ENCODE measurements at places on chromosomes 3 and 15. TPM values are rescaled to one million over a fixed set of nuclear protein-coding genes. Genes with fewer than 3 reads are reported as not detected.

GRCh38 chr3:172323894-172324610, 124.2 kb downstream of the GHSR start:
- no peak for DNase-seq

The CELF6 gene
- polyA plus RNA-seq, result 0.16 TPM

The SERPINI2 gene
- polyA plus RNA-seq, result not detected

GRCh38 chr15:101542306-101543025, 53.0 kb upstream of the PCSK6 start:
- no peak for DNase-seq

The MYRIP gene
- 0.15 TPM for polyA plus RNA-seq

The GOLGA6B gene
- polyA plus RNA-seq, result not detected

GRCh38 chr15:26879706-26880105, 12.8 kb downstream of the GABRA5 start:
- DNase-seq, result no peak

The UQCRC1 gene
- polyA plus RNA-seq, result 426 TPM

- DNase-seq, result no peak
Measured at GRCh38 chr3:127959873-127960272, 44.8 kb downstream of the KBTBD12 start.

GRCh38 chr15:90579213-90579612, 49.5 kb downstream of the CRTC3 start:
- DNase-seq, result no peak

GRCh38 chr3:194854659-194855390, 169.1 kb downstream of the FAM43A start:
- no peak for DNase-seq

- DNase-seq, result no peak
Measured at GRCh38 chr15:35994876-35995275, 448.9 kb upstream of the DPH6 start.

DNA sequence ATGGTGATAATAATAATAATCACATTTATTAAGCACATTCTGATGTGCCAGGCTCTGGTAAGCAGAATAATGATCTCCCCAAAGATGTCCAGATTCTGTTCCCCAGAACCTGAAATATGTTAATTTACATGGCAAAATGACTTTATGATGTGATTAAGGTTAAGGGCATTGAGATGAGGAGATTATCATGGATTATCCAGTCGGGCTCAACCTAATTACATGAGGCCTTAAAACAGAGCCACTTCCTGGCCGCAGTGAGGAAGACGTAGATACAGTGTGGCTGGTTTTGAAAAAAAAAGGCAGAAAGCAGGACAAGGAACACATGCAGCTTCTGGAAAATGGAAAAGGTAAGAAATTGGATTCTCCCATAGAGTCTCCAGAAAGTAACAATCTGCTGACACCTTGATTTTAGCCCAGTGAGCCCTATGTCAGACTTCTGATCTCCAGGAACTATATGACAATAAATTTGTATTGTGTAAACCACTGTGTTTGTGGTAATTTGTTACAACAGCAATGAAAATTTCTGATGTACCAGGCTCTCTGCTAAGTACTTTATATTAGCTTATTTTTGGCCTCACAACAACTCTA, 126.7 kb downstream of the ALCAM start:
- no peak for DNase-seq

GRCh38 chr15:58214591-58215340, 76.6 kb downstream of the AQP9 start:
- DNase-seq, result no peak

The BTLA gene
- not detected for polyA plus RNA-seq

The LSAMP gene
- polyA plus RNA-seq, result 2.7 TPM

The ROPN1 gene
- not detected for polyA plus RNA-seq

The SLC24A5 gene
- not detected for polyA plus RNA-seq

The ADGRG7 gene
- not detected for polyA plus RNA-seq

DNA sequence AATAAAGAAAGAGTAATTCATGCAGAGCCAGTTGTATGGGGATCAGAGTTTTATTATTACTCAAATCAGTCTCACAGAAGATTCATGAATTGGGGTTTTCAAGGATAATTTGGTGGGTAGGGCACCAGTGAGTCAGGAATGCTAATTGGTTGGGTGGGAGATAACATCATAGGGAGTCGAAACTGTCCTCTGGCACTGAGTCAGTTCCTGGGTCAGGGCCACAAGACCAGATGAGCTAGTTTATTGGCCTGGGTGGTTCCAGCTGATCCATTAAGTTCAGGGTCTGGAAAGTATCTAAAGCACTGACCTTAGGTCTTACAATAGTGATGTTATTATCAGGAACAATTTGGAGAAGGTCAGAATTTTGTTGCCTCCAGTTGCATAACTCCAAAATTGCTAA, 998.6 kb upstream of the EPHA6 start:
- no peak for DNase-seq

DNA sequence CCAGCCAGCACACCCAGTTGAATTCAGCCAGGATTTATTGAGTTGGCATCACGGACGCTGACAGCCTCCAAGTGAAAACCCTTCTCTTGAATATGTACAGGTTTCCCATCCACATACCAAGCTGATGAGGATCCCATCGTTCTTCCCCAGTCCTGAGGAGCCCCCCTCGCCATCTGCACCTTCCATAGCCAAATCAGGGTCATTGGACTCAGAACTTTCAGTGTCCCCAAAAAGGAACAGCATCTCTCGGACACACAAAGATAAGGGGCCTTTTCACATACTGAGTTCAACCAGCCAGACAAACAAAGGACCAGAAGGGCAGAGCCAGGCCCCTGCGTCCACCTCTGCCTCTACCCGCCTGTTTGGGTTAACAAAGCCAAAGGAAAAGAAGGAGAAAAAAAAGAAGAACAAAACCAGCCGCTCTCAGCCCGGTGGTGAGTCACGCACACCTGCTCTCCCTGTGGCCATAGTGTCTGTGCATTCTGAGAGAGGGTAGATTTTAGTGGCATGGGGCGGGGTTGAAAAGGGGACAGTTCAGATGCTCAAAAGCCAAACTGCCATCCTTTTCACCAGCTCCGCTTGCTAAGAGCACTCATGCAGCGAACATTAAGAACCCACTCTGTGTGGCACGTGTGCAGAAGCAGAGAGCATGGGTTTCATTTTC, 51.2 kb downstream of the KLHL25 start:
- DNase-seq, result no peak

DNA sequence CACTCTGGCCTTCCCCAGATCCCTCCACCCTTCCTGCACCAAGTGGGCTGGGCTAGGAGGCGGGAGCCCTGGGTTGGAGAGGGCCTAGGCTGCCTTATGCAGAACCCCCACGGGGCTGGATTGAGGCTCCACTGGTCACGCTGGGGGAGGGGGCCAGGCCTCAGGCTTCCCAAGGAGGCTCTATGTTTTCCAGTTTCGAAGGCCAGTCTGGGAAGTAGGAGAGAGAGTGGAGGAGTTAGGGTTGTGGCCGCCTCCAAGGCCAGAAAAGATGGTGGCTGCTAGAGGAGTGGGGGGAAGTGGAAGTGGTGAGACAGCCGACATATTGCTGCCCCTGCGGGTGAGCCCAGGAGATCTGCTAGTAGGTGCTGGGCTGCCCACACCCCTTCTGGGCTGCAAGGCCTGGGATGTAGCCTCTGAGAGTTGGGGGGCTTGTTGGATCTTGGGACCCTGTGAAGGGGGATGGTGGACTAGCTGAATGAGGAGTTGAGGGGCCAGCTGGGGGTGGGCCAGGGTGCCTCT, 1.2 kb downstream of the GNAI2 start:
- no peak for DNase-seq

GRCh38 chr3:81459733-81460132, 301.7 kb downstream of the GBE1 start:
- no peak for DNase-seq

DNA sequence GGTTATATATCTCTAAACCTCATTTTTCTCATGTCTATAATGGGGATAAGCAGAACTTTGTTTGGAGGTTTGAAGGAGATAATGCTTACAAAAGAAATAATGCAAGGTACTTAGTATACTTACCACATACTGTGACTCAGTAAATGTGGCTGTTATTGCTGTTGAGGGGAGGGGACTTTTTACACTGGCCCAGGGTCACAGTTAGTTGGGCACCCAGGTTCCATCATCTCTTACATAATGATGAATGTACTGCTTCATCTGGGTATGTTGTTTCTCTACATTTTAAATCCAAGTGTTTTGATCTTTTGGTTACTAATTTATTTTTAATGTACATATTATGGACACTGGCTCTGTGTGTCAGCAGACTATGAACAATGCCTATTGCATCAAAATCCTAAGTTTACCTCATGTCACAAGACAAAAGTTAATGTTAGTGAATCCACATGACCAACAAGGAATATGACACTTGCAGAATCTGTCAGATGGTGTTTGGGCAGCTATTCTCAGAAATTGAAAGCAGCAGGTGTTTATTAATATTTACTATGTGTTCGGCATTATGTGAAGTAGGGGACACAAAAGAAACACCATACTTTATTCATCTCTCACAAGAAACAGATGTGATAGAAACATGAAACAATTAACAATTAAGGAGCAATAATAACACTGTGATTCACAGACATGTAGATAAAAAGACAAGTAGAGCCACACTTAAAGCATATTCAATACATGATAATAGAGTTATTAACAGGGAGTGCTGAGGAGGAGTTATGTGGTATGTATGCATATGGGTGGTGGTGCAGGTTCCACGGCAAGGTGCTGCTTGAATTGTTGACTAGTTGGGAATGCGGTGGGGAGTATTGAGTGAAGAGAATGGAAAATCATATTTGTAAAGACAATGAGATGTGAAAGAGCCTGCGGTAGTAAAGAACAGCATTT, 109.7 kb downstream of the GALK2 start:
- no peak for DNase-seq

DNA sequence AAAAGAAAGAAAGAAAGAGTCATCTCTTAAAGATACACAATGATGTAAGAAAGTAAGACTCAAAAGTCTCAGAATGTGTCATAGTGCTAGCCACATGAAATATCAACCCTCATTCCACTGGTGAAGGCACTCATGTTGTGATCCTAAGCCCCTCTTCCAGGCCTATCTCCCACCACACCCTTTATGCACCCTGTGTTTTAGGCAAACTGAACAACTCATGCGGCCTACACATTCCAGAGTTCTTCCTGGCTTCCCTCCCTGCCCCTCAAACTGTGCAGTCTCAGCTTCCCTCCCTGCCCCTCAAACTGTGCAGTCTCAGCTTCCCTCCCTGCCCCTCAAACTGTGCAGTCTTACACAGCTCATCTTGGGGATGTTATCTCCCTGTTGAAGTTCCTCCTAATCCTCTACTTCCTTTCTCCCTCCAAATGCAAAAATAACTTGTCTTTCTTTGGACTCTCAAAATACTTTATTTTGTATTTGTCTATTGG, 69.0 kb upstream of the FNDC3B start:
- no peak for DNase-seq

DNA sequence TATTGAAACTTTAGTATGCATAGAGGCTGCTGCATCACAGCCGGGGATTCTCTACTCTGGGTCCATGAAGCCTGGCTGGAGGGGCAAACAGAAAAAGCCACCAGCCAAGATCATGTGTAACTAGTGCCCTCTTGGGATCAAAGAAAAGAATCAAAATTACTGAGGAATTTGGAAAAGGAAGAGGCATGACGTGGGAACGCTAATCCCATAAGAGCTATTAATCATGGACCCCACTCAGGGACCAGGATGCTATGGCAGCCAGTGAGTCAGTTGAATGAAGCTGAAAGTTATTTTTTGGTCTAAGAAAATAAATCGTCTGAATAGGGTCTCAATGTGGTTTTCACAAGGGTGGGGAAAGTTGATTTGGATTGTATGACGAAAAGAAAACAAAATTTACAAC, 1165.1 kb downstream of the ROBO2 start:
- DNase-seq, result peak; percentile 9

DNA sequence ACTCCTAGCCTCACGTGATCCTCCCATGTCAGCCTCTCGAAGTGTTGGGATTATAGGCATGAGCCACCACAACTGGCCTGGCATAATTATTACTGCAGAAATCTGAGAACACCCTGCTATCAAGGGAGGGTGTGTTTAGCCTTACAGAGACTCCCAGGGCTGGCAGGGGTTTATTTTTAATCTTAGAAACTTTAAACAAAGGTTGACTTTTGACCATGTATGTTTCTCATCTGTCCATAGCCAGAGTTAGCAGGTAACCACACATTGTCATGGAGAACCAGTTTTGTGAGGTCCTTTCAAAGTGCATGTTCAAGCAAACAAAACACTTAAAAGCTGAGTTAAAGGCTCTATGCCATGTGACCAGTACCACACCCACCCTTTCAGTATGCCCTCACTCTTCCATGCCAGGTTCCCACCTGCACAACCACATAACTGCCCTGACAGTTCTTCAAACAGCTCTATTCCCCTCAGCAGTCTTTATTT, 11.1 kb downstream of the SIAH2 start:
- no peak for DNase-seq

The GOLGA8A gene
- 12.7 TPM for polyA plus RNA-seq

- no peak for DNase-seq
Measured at GRCh38 chr15:99702895-99703602, 30.2 kb downstream of the LYSMD4 start.

- DNase-seq, result no peak
Measured at GRCh38 chr3:101803173-101803782, 24.3 kb downstream of the NXPE3 start.

DNA sequence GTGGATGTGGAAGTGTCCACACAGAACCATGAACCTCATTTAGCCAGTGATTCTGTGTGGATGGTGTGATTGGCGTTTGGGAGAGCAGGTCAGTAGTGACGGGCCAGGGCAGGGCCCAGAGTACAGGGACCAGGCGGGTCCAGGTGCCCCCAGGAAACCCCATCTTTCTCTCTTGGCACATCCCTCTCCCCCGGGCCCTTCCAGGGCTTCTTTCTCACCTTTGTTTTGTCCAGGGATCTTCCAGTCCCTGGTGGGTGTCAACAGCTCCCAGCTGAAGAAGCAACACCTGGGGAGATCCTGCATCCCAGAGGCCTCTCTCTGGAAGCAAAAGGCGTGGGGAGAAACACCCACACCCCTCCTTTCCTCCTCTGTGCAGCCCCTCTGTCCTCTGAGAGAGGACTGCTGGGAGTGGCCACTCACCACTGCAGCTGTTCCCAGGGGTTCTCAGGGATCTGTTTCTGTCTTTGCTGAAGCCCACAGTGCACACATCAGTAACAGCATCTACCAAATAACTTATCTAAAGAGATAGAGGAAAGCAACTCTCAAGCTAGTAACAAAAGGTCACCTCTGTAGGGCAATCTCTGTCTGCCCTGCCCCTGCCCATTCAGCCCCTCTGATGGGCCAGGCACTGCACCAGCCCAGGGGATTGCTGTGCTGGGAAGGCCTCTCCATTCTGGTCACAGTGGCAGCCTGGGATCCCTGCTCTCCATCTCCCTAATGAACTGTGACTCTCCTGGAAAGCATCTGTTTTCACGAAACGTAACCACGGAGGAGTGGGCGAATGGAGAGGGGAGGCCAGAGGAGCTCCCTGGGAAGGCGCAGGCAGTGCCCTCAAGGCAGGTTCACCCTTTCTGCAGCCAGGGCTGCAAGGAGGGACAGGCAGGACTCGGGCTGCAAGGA, 98.3 kb upstream of the ALDH1A3 start:
- DNase-seq, result no peak

The SLC9C1 gene
- polyA plus RNA-seq, result not detected

- peak; percentile 25 for DNase-seq
Measured at GRCh38 chr3:43105596-43106292, at the start of gene POMGNT2. POMGNT2 (minus strand) TSS chr3:43106079; CDS start chr3:43081431, 24,648 bp downstream.

DNA sequence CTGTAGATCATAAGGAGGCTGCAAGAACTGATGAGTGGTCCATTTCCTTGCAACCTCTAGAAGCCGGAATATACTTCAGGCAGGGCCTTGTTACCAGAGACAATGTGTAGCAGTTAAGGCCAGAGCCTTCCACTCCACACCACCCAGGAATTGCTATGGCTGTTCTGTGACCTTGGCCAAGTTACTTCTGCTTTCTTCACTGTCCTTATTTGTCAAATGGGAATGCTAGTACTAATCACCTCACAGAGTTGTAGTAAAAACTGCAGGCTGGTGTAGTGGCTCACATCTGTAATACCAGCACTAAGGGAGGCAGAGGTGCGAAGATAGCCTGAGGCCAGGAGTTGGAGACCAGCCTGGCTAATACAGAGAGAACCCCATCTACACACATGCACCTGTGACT, 28.7 kb upstream of the RPN1 start:
- DNase-seq, result no peak
